ENCODE measurements at places on chromosomes 5 and 9.

DNA sequence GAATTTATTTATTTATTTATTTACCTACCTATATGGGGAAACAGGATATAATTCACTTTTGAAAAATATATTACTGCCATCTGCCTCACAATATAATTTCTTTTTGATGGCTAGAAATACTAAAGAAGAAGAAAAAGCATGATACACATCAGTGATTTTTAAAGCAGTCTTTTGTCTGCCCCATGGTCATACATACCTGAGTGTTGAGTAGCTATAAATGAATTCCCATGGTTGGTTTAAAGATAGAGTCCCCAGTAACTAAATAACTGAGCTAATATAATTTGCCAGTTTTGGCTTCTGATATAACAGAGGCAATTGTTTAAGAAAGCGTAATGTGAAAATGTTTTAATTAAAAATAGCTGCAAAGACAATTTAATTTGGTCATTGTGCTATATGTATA, 447.8 kb downstream of the PDE4D start:
- DNase-seq = no peak

- no peak for DNase-seq
Measured at GRCh38 chr5:176675676-176676360, 28.5 kb downstream of the TSPAN17 start.

- no peak for DNase-seq
Measured at GRCh38 chr9:126984969-126985368, 70.4 kb downstream of the RALGPS1 start.

- no peak for DNase-seq
Measured at GRCh38 chr9:88804254-88804596, 187.0 kb upstream of the S1PR3 start.

DNA sequence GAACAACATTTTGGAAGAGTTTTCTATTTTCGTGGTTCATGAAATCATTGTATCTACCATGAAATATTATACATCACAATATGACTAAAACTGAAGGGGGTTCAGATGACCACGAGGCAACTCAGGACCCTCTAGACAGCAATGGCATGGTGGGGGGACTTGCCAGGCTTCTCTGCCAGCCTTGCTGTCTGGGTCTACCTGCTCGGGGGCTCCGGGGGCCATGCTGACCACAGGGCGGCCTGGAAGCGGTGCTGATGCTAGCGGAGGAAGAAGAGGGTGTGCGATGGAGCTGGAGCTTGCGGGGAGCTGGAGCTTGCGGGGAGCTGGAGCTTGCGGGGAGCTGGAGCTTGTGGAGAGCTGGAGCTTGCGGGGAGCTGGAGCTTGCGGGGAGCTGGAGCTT, 89.2 kb upstream of the IRX4 start:
- no peak for DNase-seq

- no peak for DNase-seq
Measured at GRCh38 chr9:120696551-120697230, 17.6 kb downstream of the MEGF9 start.

DNA sequence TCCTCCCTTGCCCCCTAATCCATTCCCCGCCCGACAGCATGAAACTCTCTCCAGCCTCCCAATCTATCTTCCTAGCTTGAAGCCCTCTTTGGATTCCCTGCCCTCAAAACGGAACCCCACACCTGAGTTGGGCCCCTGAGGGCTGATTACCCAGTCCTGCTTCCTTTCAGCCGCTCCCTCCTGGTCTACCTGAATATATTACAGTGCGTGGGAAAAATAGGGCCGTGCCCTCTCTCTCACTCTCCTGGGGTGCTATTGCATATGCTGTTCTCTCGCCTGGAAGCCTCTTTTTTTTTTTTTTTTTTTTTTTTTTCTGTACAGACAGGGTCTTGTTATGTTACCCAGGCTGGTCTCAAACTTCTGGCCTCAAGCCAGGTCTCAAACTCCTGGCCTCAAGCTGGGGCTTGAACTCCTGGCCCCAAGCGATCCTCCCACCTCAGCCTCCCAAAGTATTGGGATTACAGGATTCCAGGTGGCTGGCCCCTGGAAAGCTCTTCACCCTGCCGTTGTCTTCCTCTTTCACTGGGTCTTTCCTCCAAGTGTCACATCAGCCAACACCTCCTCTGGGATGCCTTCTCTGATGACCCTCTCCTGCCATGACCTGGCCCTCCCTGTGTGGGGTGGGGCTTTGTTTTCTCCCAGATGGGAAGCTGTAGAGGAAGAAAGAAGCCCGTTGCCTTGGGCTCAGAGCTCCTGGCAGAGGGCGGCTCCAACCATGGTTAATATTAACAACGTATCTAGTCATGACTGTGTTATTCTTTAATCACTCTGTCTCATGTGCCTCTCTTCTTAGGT, 8.2 kb downstream of the DNM1 start:
- no peak for DNase-seq

GRCh38 chr9:128340691-128341434, 536 bp downstream of the SLC27A4 start:
- DNase-seq = no peak

GRCh38 chr9:99103901-99104458, 933 bp upstream of the TGFBR1 start:
- DNase-seq = no peak

DNA sequence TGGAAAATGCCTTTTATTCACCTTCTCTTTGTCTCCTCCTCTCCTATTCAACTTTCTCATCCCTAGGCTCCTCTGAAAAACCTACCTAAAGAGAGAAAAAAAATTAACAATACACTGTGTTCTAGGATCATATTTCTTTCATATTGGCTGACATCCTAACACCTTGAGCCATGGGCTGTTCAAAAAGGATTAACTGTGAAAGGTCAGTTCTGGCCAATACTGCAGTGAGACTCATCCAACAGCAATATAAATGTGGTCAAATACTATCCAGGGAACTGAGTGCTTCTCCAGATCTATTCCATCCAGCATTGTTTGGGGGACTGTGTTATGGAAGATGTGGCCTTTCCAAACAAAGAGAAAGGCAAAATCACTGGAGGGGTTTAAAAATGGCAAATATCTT, 131.1 kb upstream of the MOCS2 start:
- DNase-seq = no peak

DNA sequence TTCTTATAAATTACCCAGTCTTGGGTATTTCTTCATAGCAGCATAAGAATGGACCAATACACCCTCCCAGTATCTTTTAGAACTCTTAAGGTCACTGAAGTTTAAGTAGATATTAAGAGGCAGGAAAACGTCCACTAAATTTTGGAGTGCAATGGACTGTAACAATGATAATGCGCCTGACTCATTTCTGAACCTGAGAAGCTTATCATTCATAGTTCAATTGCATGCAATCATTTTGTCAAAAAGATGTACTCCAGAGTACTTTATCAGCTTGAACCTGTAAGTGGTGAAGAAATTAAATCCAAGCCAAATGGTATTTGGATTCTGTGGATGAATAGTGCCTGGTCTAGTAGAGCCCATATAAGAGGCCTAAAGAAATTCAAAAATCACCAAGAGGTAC, 196.5 kb upstream of the CDH9 start:
- no peak for DNase-seq

- DNase-seq = no peak
Measured at GRCh38 chr5:37994729-37995128, 154.9 kb upstream of the GDNF start.

DNA sequence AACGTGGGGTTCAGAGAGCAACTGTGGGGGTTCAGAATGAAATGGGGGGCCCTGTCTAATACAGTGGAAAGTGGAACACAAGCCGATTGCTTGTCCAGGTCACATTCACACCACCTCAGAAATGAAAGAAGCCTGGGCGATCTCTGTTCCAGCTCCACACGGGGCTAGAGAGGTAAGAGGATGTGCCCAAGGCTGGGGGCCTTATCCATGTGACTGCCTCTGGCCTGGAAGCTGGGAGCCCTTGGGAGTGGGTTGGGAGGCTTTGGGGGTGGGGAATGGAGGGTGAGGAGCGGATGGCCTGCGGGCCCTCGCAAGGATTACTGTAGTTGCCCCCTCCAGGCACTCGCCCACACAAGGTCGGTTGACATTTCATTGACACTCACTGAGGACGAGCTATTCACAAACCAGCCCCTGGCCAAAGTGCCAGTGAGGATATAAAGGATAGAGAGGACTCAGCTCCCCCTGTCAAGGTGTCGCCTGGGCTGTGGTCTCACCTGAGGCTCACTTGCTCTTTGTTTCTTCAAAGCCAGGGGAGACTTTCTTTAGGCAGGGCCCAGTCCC, 86.7 kb downstream of the LIFR start:
- DNase-seq = no peak

GRCh38 chr5:93731987-93732386, 9.4 kb downstream of the POU5F2 start:
- no peak for DNase-seq

GRCh38 chr5:134583766-134584165, 48.9 kb downstream of the SAR1B start:
- DNase-seq = no peak

DNA sequence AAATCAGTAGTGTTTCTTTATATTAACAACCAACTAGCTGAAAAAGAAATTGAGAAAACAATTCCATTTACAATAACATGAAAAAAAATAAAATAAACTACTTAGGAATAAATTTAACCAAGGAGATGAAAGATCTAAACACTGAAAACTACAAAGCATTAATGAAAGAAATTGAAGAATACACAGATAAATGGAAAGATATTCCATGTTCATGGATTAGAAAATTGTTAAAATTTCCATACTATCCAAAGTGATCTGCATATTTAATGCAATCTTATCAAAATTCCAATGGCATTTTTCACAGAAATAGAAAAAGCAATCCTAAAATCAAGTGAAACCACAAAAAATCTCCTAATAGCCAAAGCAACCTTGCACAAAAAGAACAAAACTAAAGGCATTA, 320.2 kb upstream of the GRAMD2B start:
- DNase-seq = no peak

DNA sequence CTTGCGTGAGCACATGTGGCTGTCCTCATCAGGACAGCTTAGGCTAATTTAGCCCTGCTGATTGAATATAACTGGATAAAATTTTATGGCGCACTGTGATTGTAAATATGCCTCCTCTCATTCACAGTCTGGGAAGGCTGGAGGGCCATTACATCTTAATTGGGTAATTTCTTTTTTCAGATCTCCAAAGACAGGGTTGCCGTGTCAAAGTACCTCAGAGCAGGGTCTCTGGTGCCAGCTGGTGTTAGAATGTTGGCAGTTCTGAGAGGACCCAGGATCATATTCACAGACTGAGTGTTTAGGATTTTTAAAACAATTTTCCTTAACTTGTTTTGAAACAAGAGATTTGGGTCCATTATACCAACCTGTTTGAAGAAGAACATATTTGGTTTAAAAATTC, 455.7 kb upstream of the TLE4 start:
- no peak for DNase-seq

DNA sequence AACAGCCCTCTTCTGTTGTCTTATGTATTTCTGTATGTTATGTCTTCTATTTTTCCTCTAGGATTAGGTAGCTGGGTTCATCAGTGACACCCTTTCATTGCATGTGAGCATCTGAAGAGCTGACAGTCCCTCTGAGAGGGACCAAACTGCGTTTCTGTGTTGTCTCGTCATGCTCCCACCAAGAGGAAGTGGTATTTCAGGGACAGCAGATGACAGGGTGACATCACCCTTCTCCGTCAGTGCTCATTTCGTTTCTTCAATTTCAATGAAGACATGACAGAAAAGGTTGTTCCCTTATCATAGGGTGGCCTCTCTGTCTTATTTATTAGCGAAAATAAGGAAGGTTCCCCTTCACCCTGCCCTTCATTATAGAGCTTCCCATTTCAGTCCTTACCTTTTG, 225.9 kb upstream of the NR4A3 start:
- DNase-seq = no peak

DNA sequence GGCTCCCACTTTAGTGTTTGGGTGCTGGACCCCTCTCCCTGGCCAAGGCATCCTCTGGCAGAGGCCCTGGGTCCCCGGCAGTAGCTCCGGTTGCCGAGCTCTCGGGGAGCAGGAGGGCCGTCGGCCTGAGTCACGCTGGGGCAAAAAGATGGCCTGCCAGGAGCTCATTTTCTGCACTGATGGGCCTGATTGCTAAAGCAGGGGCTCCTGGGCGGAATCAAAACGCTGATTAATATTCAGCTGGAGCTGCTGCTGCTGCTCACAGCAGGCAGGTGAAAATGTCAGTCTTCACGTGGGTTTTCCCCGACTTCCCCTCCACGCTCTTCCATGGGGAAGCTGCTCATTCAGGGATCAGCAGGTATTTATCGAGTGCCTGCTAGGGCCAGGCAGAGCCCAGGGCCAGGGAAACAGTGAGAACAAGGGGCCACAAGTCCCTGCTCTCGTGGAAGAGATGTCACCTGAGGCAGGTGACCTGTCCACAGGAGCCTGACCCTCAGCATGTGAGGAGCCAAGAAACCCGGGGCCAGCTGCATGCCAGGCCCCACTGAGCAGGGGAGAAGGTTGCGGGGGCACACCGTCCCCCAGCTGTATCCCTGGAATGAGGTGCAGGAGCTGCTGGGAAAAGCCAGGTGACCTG, 22.1 kb downstream of the LAMC3 start:
- DNase-seq = no peak

- DNase-seq = no peak
Measured at GRCh38 chr5:111830333-111830732, 73.3 kb upstream of the NREP start.

DNA sequence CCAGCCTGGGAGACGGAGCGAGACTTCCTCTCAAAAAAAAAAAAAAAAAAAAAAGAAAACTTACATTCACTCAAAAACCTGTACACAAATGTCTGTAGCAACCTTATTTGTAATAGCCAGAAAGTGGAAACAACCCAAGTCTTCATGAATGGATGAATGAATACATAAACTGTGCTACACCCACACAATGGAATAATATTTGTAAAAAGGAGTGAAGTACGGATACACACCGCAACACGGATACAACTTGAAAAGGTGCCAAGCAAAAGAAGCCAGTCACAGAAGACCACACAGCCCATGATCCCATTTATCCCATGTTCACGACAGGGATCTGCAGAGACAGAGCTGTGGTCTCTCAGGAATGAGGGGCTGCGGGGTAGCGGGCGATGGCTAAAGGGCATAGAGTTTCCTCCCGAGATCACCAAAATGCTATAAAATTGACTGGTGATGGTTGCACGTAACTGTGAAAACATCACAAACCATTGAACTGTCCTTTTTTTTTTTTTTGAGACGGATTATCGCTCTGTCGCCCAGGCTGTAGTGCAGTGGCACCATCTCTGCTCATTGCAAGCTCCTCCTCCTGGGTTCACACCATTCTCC, 76.2 kb upstream of the COL5A1 start:
- DNase-seq = no peak

GRCh38 chr5:1380011-1380817, 35.3 kb upstream of the CLPTM1L start:
- no peak for DNase-seq
